Hematopoietic multipotent progenitor cell treated with erythropoietin and hydrocortisone succinate and interleukin-3 and kit ligand, for 15 days (in vitro differentiated cells): ENCODE measurements at places on chromosomes 7 and 10.
A peak's percentile ranks its signal among the peaks of the same experiment; 100 is the strongest.

DNA sequence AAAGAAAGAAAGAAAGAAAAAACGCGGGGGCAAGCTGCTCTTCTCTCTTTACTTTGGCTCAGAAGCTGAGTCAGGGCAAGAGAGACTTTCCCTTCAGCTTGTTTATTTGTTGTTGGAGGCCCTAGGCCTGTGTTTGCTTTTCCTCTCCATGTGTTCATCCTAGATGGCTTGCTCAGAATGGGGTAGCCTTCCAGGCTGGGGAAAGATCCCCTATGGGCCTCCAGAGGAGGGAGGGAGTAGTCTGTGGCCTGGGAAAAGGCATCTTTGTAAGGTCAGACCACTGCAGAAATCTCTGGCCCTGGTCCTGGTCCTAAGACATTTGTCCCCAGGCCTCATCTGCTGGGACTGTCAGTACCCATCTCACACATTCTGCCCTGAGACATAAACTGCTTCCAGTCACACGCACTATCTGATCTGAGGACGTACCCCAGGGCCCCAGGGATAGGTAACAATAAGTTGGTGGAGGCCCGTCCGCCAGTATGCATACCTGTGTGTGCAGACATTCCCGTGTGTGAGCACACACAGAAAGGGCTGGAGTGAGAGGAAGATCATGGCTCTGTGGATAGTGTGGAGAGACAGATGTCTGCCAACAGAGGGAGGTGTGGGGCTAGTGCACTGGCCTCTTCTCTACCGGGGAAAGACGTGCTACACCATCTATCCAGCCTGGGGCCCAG is 4.9 kb upstream of the SCD start:
- peak; percentile 52 for DNase-seq

DNA sequence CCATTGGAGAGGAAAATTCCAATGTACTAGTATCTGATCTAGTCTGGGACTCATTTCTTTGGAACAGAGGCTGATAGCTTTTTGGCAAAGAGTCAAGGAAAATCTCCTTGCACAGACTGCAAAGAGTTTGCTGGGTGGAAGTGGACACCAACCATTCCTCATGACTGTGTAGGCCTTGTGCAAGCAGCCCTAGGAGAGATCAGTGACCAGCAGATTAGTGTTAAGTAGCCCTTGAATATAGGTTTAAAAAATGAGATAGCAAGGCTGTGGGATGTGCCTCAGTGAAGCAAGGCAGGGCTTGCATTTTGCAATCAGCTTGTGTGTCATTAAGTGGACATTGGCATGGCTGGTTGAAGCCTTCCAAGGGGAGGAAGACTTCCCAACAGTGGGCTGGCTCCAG is 341.6 kb downstream of the PLXNA4 start:
- DNase-seq: no peak

DNA sequence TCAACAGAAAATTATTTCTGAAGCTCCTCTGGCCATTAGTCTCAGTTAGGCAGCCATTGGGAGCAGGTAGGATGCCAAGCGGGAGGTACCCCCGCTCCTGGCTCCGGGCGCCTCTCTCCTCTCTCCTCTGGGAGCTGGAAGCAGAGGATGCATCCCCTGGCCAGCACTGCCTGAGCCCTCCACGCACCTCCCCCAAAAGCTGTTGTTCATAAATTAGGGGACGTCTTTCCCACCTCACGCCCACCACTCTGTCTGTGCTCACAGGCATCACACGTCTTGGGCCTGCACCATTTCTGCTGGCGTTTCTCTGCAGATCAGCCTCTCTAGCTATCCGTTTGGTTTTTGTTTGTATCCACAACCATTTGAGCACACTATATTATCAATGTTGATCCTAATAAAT is 609.0 kb upstream of the FOXK1 start:
- no peak for DNase-seq

DNA sequence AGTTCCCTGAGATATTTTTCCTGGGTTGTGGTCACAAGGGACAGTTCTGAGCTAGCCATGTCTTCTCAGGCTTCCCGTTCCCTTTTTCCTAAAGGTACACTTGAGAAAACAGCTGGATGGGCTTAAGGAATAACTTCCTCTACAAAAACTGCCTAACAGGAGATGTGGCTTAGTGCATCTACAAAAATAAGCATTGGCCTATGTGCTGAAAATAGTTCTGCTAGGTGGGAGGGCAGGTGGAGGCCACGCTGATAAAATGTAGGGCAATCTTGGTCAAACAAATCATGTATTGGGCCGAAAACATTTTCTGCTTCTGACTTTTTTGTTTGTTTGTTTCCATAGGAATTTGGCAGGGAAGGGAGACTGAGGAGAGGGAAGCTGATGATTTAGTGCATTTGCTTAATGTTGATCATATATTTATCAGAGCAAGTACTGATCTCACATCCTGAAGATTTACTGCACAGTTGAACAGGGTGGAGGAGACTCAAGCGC is 409.4 kb upstream of the FZD8 start:
- no peak for DNase-seq

DNA sequence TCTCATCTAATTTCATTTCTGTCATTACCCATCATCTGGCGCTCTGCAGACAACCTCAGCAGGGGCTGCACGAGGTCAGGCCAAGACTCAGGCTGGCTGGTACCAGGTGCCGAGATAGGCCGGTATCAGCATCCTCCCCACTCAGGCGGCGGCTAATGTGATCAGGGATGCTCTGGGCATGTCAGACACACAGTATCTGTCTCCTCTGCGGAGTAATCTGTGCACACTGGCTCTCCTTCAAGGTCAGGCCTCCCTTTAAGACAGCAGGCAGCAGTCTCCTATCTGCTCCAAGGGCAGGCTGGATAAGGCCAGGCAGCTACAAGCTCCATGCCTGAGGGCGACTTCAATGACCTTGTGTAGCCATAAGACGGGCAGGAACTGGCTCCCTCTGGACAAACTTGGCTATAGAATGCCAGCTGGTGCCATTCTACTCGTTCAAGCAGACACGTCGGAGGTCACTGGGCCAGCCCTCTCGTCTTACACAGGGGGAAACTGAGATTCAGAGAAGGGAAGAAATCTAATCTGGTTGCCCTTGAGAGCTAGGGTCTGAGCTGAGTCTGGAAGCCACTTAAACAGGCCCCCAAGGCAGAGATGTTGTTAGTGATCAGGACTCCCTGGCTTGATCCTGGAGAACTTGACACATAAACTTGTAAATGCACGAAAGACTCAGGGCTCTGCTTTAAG is 59.3 kb downstream of the ARHGAP22 start:
- DNase-seq: no peak

DNA sequence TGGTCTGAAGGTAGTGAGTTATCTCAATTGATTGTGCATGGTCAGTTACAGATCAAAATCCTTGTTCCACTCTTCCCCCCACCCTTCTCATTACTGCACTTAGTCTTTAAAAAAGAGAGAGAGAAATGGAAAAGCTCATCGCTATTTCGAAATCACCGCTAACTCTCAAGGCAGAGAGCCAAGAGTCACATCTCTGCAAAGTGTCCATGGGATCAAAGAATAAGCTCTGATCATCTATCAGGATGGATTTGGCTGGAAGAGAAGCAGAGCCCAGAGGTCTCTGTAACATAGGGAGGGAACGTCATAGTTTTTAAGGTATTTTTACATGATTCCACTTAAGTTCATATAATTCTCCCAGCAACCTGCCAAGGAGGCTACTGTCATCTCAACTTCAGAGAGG is 30.0 kb upstream of the MYH16 start:
- DNase-seq: no peak

- DNase-seq: no peak
Measured at GRCh38 chr7:108000875-108001763, 1.8 kb downstream of the LAMB1 start.

DNA sequence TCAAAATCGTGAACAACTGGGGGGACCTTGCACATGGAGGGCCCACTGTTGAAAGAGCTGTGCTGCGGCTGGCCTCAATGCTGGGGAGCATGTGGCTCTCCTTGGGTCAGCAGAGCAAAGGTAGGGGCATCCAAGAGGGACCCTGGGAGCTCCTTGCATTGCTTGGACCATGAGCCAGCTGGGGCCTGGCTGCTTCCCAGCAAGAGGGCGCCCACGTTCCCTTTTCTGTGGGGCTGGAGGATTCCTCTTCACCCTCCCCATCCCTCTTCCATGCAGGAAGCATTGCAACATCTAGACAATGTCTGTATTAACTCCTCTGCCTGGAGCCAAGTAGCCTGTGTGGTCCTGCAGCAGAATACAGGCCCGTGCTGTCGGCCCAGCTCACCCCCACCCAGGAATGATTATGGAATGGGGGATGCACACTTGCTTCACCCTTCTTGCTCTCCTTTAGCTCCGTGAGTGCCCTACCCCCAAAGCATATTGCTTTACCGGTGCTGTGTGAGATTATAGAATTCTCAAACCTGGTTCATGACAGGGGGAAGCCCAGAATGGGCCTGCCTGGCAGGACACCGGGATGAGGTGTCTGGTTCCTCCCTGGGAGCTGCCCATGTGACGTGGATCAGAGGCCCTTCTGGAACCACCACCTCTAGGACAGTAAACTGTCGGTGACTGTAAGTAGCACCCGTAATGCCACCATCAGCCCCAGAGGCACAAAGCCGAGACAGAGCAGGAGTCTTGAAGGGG is 61.9 kb downstream of the SYPL1 start:
- no peak for DNase-seq

GRCh38 chr10:64115908-64116643 is 594.9 kb downstream of the REEP3 start:
- no peak for DNase-seq

GRCh38 chr7:115056019-115056418 is 134.1 kb downstream of the MDFIC start:
- DNase-seq: no peak

- DNase-seq: no peak
Measured at GRCh38 chr10:70124918-70125317, 7.7 kb downstream of the AIFM2 start.

DNA sequence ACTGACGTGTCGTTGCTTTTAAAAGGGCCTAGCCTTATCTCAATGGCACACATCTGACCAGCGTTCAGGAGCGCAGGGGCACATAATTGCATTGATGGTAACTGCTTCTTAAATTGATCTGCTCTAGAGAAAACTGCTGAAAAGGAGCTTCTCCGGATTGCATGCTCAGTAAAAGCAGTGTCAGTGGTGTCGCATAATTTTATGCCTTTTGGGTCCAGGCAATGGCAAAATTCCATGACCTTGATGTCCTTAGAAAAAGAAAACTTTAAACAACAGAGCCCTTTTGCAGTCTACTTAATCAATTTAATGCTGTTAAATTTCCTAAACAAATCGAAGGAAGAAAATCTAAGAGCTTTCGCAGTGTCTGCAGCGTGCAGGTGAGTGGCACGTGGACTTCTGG is 75.7 kb downstream of the PTPRE start:
- DNase-seq: no peak

DNA sequence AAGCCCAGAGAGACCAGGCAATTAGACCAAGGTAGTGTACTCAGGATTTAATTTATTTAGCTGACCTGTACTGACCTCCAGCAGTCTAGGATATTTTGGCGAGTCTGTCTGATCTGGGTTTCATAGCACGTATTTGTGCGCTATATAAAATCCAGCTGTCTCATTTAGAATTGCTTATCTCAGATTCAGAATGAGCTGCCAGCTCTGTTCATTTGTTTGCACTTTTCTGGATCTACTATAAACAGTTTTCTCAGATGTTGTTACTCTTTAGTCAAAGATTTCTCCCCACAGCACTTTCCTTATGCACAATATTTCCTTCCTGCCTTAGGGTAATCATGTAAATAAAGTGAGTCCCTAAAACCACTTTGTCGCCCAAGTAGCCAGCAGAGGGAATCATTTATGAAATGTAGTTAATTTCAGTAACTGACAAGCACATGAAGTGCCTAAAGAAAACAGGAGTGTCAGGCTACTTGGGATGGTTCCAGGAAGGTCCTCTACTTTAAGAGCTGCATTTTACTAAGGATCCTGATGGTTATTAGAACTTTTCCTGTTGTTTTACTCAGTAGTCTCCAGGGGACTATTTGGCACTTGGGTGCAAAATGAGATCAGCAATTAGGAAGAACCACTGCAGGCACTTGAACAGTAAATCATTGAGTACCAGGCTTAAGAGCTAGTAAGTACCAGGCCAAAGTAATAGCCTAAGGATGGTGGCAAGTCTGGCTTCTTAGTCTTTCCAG is 226.4 kb downstream of the TWIST1 start:
- no peak for DNase-seq

- DNase-seq: no peak
Measured at GRCh38 chr7:12765431-12766100, 78.1 kb downstream of the ARL4A start.

GRCh38 chr10:5545778-5546710 is 21.3 kb downstream of the CALML3 start:
- no peak for DNase-seq

DNA sequence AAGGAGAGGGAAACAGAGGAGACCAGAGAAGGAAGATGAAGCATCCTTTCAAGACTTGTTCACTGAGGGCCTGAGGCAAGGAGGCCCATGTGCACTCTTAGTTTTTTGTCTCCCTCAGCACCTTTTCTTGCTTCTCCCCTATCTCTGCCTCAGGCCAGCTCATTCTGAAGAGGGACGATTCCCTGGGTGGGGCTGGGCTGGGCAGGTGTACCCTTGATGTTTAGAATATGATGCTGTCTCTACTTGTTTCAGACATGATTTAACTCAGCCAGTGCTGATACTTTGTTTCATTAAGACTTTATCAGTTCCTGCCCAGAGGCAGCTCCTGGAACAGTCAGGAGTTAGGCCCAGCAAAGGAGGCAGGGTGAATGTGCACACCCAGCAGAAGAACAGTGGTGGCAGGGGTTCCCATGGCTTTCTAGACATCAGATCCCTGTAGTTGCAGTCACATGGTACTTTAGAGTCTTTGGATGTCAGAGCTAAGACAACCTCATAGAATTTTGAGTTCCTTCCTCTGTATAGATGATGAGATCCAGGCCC is 3.4 kb downstream of the PRXL2A start:
- no peak for DNase-seq

DNA sequence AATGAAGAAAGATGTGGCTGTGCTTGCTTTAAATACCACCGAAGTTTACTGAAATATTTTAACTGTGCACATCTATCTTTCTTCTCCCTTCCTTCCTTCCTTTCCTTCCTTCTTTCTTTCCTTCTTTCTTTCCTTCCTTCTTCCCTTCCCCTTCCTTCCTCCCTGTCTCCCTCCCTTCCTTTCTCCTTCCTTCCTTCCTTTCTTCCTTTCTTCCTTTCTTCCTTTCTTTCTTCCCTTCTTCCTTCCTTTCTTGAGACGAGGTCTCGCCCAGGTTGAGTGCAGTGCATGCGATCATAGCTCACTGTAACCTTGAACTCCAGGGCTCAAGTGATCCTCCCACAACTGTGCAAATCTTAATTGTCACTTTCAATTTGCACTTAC is 157.8 kb upstream of the FAM171A1 start:
- DNase-seq: no peak

GRCh38 chr7:112362731-112363131 is 87.5 kb upstream of the IFRD1 start:
- DNase-seq: no peak

- DNase-seq: no peak
Measured at GRCh38 chr10:34333513-34333912, 481.6 kb downstream of the PARD3 start.

GRCh38 chr10:132077091-132077490 is 11.3 kb downstream of the JAKMIP3 start:
- DNase-seq: no peak
